ENCODE measurements at places on chromosomes 5 and 9.

- no peak for DNase-seq
These were observed 69.7 kb downstream of the TRIO start for GRCh38 chr5:14212838-14213237.

GRCh38 chr9:92059661-92060060 is 55.6 kb downstream of the SPTLC1 start:
- no peak for DNase-seq

- no peak for DNase-seq
These were observed 8.2 kb upstream of the TOR4A start for GRCh38 chr9:137269231-137269772.

DNA sequence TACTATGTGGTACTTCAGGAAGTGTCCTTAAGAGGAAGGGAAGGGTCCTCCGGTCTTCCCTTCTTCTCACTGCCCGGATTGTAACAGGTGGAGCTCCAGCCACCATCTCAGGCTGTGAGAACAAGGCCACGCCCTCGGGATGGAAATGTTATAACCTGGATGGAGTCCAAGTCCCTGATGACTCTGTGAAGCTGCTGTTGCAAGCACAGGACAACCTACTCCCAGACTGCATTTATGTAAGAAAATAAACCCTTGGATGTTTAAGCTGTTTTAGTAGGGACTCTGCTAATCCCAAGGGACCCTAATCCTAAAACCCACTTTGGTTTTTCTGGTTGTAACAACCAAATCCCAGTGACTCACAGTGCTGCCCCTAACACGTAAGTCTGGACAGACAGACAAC is 221.6 kb downstream of the ACTL7B start:
- DNase-seq, result peak; percentile 62

DNA sequence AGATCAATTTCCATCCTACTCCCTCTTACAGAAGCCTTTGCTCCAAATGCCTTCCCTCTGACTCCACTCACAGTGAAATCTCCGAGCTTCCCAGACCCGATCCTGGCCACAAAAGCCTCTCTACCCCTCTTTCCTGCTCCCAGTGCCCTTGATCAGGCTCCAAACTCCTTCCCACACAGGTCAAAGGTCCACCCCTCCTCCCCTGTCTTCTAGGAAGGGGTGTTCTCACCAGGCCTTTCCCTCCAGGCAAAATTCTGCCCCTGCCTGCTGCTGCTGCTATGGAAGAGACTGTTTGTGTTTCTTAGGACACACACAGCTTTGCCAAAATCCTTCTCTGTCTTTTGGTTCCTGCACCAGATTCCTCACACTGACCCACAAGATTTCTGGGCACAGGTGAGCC is 85.8 kb upstream of the ALDH1A1 start:
- DNase-seq, result peak; percentile 48

DNA sequence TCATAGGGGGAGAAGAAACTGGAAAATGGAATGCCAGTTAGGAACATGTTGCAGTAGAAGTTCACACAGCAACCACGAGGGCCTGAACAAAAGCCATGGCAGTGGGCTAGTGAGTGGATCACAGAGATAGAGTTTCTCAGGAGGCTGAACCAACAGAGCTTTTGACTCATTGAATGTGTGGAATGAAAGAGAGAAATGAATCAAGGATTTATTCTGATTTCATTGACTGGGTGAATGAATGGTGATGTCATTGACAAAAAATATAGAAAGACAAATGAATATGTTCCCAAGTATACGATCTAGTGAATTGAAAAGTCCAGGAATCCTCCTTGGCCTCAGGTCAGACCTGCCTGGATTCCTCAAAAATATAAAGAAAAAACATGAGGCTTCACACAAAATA is 99.2 kb downstream of the ZNF462 start:
- peak; percentile 72 for DNase-seq

GRCh38 chr5:134463991-134464760 is 52.5 kb upstream of the CDKN2AIPNL start:
- DNase-seq, result peak; percentile 13

- no peak for DNase-seq
These were observed 38.8 kb upstream of the SHB start for GRCh38 chr9:38107811-38108304.

GRCh38 chr9:91374939-91375338 is 13.2 kb upstream of the AUH start:
- DNase-seq, result peak; percentile 93

DNA sequence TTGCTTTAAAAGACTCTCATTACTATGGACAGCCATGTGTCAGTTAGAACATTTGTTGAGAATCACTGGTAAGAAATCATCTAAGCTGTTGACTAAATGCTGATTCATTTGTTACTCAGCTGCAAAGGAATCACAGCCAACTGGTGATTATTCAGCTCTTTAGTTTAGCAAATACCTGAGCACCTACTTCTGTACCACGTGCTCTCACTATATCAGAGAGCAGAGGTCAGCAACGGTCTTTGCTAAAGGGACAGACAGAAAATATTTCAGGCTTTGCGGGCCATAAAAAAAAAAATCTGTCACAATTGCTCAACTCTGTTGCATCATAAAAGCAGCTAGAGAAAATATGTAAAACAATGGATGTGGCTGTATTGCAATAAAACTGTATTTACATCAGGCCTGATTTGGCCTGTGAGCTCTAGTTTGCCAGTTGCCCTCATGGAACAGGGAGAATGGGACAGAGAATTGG is 377.6 kb downstream of the DNAH5 start:
- peak; percentile 95 for DNase-seq

- DNase-seq, result no peak
These were observed 34.6 kb upstream of the WDR38 start for GRCh38 chr9:124818431-124819281.

GRCh38 chr9:105171076-105171475 is 73.4 kb upstream of the SLC44A1 start:
- DNase-seq, result no peak

- no peak for DNase-seq
These were observed 70.7 kb downstream of the RFX3 start for GRCh38 chr9:3455094-3455493.

- no peak for DNase-seq
These were observed 182.4 kb downstream of the RGS3 start for GRCh38 chr9:113645978-113646253.

GRCh38 chr5:142915813-142916424 is 145.7 kb downstream of the ARHGAP26 start:
- peak; percentile 41 for DNase-seq

GRCh38 chr5:17405976-17406375 is 92.1 kb upstream of the TAF11L2 start:
- no peak for DNase-seq

DNA sequence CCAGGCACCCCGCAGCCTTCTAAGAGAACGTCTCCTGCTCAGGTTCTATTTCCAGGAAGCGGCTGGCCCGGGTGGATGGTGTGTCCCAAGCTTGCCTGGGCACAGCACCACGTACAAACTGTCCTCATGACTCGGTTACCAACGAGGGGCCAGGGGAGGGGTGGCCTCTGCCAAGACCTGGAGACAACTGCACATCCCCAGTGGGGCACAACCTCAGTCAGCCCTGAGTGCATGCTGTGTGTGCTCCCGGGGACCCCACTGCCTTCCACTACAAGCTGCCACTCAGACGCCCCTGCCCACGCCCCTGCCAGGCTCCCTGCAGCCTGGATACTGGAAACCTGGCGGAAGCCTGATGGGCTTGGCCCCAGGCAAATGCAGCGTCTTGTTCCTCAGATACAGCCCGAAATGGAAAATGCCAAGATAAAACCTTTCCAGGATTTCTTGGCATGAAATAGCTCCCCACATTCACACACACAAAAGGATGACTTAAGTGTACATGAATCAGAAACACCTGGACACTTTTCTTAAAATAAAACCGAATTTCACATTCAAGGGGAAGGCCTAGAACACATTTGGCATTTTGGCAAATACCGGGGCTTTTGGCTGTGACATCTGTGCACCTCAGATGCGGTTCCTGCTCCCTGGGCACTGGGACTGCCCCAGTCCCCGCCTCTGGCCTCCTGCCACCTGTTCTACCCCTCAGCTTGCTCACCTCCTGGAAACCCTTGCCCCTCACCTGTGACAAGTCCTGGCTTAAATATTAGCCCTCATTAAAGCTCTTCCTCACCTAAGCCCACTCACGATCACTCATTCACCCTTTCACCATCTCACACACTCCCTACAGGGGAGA is 62.5 kb downstream of the COL23A1 start:
- DNase-seq, result peak; percentile 18

GRCh38 chr9:125496313-125496834 is 210.6 kb downstream of the MAPKAP1 start:
- DNase-seq, result no peak

- no peak for DNase-seq
These were observed 24.8 kb downstream of the SARDH start for GRCh38 chr9:133713150-133713959.

- no peak for DNase-seq
These were observed 63.6 kb downstream of the FRMD3 start for GRCh38 chr9:83474631-83475030.

- DNase-seq, result no peak
These were observed 16.5 kb downstream of the NR2F1 start for GRCh38 chr5:93599399-93600120.

DNA sequence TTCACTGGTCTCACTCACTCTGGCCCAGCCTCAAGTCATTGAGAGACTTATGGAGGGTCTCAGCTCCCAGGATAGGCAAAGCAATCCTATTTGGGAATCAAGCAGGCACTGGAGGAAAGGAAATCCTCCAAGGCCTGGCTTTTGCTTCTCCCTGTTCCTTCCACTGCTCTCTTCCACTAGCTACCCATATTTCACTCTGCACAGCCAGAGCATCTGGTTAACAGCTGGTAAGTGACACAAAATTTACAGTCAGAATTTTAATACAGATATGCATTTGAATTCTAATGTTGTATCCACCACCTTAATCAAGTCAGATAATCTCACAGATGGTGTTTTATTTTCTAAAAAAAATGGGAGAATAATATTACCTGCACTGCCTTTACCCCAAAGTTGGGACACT is 868 bp upstream of the C1QTNF2 start:
- no peak for DNase-seq

DNA sequence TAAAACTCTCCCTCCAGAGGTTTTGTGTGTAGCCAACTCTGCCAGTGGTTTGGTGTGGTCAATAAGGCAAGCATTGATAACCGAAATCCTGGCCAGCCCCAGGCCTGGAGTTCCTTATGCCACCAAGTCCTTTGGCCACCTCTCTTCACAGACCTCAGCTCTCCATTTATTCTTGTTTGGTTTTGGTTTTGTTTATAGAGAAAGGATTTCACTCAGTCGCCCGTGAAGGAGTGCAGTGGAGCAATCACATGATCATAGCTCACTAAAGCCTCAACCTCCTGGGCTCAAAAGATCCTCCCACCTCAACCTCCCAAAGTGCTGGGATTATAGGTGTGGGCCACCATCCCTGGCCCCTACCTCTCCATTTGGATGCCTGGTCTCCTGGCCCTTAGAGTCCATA is 55.4 kb upstream of the PPARGC1B start:
- DNase-seq, result no peak

- DNase-seq, result peak; percentile 34
These were observed 233.8 kb upstream of the MPDZ start for GRCh38 chr9:13513286-13513685.

DNA sequence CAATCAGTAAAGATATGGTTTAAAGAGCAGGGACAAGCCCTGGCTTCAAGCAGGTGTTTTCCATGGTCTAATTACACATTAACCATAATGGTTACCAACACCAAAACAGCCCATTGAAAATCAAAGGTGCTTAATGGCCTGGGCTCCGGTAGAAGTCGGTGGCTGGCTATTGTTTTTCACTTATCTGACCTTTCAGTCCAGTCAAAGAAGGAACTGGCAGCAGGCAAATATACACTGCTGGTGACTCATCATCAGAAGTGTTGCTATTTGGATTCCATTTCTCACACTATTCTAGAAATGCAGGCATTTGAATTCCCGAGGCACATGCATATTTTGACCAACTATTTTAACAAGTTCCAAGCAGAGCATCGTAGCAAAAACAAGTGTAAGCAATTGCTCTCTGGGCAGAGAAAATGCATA is 26.3 kb upstream of the GABRP start:
- peak; percentile 18 for DNase-seq

DNA sequence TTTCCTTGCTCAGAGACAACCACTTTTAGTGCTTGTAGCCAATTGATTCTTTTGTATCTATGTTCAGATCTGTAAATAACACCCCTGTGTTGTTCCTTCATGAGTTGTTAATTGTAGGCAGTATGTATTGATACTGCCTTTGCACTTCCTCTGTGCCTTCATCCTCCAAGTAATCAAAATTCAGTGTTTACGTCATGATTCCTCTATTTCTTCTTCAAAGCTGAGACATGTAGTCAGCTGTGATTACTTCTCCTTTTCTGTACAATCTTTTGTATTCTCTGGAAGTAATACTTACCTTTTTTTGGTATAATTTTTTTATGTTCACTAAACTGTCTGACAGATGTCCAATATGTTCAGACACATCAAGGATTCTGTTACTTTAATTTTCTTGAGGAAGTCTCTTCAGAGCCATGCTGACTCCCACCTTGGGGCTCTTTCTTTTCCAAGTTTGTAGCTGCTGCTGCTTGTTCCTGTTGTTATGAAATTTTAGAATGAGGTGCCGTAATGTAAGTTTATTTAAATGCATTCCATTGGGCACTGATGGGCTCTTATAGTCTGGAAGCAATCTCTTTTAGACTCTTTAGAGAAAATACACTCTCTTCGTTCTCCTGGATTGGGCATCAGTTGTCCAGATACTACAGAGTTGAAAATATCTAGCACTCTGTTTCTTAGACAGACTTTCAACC is 30.5 kb upstream of the LRRC70 start:
- DNase-seq, result no peak

GRCh38 chr5:150540615-150541396 is 32.9 kb downstream of the NDST1 start:
- peak; percentile 93 for DNase-seq

GRCh38 chr9:114312513-114312875 is 10.4 kb upstream of the ORM1 start:
- DNase-seq, result no peak

DNA sequence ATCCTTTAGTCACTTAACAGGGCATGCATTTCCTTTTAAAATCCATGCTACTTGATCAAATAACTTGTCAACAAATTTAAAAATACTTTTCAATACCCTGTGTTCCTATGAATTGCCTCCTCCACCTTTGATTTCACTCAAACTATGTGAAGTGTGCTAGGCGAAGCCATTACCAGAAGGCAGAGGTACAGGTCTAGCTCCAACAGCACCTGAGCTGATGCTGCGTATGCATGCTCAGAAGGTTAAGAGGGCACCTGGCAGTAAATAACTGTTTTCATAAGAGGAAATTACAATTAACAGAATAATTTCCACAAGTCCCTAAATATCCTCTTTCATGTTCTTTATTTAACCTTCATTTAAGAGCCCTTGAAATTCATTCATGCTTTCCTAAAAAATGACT is 251.8 kb downstream of the EFNA5 start:
- DNase-seq, result no peak

GRCh38 chr9:133371261-133371711 is 4.6 kb downstream of the SURF4 start:
- no peak for DNase-seq

DNA sequence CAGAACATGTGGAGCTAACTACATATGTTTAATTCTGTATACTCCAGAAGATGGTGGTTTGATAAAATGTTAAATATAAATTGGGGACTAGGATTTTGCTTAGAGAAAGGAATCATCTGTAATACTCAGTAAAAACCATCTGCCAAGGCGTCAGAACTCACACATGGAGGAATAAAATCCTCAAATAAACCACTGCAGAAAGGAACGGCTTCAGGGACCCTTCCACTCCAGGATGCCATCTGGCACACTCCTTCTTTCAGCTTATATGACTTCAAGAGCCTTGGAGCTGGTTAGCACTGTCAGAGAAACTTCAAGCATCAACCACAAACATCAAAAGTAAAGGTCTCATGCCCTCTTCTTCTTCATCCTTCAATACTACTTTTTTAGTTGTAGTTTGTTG is 360.6 kb downstream of the PLK2 start:
- no peak for DNase-seq

Measured in fibroblast of upper back skin (primary cell).